ENCODE measurements at places on chromosomes 3 and 15.

GRCh38 chr3:127162947-127163645 is 29.8 kb upstream of the PRR23E start:
- no peak for DNase-seq

GRCh38 chr3:44236485-44236908 is 5.2 kb upstream of the TOPAZ1 start:
- no peak for DNase-seq

DNA sequence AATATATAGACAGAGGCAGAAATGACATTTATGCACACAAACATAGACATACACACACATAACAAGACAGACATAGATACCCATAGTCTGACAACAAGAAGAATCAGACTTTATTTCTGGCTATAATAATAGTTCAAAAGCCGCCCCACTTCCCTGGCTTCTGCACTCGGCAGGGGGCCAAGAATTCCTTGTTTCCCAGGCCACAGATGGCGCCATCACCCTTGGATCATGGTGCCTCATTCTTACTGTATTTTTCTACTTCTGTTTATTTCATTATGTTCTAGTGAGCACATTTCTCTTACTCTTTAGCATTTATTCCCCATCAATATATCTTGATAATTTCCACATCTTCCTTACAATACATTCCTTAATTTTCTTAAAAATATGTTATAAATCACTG is 387.5 kb downstream of the NLGN1 start:
- no peak for DNase-seq

GRCh38 chr15:89052474-89052873 is 35.8 kb upstream of the ABHD2 start:
- peak; percentile 98 for DNase-seq

DNA sequence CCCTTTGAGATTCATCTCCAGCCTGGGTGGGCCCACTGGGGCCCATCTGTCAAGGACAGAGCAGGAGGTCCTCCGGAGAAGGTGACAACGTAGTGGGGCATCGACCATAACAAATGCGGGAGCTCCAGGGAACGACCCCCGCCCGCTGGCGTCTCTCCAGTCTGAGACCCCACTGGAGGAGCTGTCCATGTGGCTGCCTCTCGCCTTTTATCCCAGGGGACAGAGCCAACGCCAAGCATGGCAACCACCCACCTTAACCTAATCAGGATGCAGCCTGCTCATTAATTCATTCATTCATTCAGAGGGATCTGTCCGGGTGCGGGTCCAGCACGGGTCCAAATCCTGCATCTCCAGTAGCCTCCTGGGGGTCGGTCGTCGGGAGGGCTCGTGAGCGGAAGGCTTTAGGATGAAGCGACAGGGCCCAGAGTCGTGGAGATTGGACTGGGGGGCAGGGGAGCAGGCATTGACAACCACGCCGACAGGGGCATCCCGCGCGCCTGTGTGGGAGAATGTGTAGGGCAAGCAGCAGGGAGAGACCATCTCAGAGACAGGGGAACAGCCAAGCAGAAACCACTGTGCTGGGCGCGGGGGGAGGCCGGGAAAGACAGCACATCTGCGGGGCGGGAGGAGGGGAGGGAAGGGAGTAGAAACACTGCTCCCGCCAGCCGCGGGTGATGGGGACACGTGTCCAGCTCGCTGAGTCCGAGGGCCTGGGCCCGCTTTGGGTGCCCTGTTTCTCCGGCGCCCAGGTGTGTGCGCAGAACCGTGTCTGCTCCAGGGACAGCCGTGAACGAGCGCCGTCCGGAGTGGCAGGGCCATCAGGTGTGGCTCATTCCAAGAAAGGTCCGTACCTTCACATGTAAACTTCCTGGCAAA is 1.9 kb downstream of the PIGZ start:
- no peak for DNase-seq

- no peak for DNase-seq
Observed at GRCh38 chr15:67327312-67327711, 72.7 kb downstream of the IQCH start.
